Stimulated activated CD4-positive, alpha-beta T cell treated with anti-CD3 and anti-CD28 coated beads, Interleukin-12 subunit alpha, Interleukin-12 subunit beta, amount 100 ng/mL, for 4 hours (primary cell): ENCODE measurements at places on chromosomes 5 and 9.

DNA sequence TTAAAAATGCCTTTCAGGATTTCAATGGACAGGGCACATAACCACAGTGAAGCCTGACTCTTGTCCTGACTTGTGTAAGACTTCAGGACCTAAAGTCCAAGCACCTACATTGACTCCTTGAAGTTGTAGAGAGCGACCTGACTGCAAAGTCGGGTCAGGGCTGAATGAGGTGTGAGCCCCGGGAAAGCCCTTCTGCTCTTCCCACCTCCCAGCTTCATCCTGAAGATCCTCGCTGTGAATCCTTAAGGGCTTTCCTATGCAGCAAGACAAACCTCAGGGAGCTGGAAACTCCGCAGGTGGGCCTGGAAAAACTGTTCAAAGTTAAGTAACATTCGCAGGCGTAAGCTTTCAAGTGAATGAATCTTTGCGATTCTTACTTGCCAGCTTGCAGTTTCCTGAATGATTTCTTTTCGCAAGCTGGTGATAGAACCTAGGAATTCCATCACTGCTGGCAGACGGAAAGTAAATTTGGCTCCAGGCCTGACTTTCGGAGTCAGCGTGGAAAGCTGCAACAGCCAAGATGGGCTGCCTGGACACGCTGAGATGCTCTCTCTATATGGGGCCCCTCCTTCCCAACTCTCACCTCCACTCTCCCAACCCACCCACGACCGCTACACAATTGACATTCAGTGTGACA lies 10.9 kb downstream of the SEMA5A start:
- DNase-seq = no peak

DNA sequence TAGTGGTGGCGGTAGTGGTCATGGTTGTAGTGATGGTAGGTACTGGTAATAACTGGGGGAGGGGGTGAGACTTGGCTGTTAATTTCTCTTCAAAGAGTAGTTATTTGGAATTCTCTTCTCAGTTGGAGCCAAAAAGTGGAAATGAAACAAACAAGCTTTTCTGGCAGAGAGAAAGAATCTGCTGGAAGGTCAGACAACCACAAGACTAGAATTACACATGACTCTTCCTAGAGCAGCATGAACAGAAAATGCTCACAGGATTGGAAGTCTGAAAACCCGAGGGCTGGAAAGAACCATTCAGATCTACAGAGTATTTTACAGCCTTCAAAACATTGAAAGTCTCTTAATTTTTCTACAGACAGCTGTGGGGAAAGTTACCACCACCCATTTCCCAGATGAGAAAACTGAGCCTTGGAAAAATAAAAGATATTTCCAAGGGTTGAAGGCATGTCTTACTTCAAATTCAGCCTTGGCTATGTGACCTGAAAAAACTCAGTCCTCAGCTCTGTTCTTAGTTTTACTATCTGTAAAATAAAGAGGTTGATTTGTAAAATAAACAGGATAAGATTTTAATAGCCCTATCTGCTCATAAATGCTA lies 42.9 kb upstream of the TRIM32 start:
- DNase-seq = no peak

GRCh38 chr5:135020111-135020895 lies 13.7 kb downstream of the PITX1 start:
- no peak for DNase-seq

GRCh38 chr5:126398791-126399190 lies 24.4 kb upstream of the GRAMD2B start:
- DNase-seq = no peak

DNA sequence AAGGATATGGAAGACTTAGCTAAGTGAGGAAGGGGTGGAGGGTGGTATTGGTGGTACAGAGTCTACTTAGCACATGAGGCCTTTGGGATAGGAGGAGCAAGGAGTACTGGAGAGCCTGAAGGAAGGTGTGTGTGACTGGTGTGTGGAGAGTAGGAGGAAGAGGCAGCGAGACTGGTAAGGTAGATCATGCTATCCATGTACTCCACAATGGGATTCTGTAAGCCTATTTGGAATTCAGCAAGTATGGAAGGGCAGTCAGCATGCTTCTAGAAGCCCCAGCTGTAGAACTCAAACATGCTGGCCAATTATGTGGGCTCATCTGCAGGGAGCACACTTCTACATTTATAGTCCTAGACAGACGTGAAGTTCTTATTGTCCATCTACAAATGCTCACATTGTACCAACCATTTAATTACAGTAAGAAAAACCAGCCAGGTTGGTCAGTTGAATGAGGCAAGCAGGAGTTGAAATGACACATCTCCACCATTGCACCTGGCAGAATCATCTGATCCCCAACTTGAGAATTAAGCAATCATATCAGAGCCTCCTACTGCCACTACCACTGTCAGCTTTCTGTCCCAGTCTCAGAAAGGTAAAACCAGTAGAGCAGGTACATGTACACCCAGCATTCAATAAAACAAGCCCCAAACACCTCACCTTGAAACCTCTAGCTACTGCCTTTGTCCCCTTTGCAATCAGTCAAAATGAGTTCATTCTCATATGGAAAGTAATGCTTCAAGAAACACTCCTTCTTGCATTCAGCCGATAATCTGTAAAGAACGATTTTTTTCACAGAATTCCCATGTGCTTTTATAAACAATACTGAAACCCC lies 60.9 kb upstream of the GLRX start:
- no peak for DNase-seq

DNA sequence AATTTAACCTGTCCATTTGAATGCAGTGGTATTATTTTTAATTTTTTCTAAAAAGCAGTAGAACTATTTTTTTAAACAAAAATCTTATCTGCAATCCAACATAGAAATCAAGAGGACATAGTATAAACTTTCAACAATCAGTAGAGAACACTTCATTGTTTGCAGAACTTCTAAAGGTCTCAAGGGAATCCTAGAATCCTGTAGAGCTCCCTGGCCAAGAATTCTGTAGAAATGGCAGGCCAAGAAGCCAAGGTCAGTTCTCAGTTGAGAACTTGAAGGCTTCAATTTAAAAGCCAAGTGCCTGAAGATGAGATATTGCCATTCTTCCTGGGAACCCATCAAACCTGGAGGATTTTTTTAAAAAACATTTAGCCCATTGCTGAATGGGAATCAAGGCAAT lies 199.2 kb upstream of the KLF4 start:
- DNase-seq = no peak

DNA sequence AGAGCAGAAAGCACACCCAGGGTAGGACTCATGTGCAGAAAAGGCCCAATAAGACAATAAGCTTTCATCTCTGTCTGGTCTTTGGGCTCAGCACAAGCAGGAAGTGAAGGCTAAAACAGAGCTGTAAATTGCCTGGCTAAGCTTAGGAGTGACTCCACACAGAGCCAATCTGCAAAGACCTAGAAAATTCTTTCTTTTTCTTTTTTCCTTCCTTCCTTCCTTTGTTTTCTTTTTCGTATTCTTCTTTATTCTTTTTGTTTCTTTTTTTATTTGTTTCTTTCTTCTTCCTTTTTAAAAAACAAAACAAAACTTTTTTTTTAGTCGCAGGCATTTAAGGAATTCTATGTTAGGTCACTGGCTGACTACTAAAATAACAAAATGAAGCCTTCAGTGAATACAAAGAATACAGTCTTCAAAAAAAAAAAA lies 12.2 kb downstream of the SLC35A4 start:
- no peak for DNase-seq

- DNase-seq = no peak
Measured at GRCh38 chr9:31347082-31347617, 1037.3 kb upstream of the ACO1 start.

DNA sequence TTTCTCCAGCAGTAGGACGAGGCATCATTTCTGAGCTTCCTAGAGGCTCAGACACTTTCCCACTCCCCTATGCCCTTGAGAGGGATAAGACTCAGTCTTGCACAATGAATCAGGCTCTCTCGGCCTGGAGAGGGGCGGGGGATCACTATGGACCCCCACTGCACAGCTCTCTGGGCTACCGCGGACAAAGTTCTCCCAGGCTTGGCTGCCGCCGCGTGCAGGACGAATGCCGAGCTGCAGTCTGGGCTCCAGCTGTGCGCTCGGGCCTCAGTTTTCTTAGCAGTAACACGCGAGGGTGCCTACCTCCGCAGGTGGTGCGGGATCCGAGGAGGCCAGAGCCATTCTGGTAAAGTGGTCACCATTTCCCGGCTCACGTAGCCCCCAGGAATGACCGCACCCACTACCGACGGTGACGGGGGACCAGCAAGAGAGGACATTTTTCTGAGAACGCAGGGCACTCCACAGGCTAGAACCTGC lies 3.4 kb upstream of the MYORG start:
- DNase-seq = no peak

GRCh38 chr9:125532412-125532811 lies 174.6 kb downstream of the MAPKAP1 start:
- DNase-seq = no peak

DNA sequence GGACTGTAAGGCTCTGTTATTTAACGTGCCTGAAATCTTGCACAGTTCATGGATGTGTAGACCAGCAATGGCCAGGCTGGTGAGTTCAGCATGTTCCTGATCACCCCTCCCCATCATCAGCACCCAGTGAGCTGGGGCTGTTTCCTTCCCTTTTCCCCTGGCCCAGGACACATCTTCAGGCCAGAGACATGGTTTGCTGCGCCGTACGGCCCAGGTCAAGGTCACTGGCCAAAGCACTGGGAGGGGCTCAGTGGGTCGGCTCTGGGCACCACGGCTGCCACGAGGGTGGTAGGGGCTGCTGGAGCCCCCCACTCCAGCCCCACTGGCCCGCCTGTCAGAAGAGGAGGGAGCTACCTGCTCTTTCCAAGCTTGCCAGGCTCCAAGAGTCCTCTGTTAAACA lies 55.9 kb downstream of the SEMA4D start:
- no peak for DNase-seq

DNA sequence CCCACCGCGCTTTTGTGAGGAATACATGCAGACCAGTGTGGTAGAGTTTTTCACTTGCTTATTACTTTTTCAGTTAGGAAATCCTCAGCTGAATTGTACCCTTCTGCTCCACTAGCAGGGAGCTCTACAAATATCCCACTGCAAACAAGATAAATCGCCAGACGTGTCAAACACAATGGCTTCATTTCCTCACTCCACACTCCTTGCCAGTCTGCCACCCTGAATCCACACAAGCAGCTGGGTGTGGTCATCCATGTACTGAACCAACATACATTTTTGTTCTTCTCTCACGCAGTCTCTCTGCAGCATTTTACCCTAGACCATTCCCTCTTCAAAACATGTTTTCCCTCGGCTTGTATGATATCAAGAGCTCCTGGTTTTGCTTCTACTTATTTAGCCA lies 3.7 kb upstream of the ROR2 start:
- no peak for DNase-seq

GRCh38 chr5:126234563-126235195 lies 188.5 kb upstream of the GRAMD2B start:
- DNase-seq = no peak

DNA sequence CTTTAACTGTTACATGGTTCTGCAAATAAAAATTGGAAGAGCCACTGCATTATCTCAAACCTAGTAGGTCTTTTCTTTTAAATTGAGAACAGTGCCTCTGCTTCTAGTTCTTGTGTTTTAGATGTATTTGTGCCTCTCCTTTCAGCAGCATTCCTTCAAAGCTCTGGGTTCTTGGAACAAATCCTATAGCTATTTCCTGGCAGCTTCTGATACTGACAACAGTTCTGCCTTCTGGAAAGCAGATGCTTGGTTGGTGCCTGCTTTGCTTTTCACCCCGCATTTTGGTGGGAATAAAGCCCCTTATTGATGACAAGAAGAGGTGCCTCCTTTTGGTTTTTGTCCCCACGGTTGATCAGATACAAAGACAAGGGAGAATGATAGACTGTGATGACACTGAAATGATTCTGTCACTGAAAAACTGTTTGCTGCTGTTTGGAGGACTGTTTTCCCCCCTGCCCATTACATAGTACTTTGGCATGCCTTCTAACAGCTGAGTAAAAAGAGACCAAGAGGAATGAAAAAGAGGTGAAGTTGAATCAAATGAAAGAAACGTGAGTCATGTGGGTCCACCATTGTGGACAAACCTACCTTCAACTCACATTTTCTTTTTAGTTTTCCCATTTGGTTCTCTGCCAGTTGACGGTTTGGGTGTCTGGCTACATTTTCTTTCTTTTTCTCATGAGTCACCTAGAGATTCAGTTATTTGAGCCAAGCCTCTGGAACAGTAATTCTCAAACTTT lies 5.6 kb downstream of the PTCD2 start:
- no peak for DNase-seq

DNA sequence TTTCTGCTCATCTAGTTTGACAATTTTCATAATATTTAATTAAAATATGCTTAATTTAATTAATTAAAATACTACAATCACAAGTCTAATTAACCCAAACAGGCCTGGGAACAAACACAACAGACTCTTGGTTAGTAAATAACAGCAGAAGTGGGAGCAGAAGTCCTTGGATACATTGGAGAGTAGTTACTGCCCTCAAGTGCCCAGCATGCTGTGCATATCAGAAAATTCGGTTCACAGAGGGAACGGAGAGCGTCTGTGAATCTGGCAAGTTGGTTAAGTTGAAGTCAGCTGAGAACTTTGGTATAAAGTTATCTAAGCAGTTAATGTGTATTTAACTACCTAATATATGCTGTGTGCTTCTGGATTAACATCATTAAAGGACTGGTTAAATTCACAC lies 87.0 kb upstream of the ATG10 start:
- no peak for DNase-seq

DNA sequence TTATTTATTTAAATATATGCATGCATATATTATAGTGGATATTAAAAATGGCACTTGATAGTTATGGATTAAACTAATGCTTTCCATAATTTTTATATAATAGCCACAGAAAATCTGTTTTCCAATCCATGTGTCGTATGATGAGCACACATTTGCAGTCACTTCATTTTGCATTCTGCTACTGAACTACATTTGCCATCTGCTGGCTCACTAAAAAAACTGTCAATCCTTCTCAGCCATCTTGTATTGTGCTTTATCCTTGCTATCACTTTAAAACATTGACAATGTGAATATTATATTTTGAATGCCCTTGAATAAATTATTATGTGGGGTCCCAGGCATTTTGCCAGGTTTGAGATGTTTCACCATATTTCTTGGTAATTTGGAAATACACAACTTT lies 586.6 kb downstream of the DNAH5 start:
- DNase-seq = no peak

DNA sequence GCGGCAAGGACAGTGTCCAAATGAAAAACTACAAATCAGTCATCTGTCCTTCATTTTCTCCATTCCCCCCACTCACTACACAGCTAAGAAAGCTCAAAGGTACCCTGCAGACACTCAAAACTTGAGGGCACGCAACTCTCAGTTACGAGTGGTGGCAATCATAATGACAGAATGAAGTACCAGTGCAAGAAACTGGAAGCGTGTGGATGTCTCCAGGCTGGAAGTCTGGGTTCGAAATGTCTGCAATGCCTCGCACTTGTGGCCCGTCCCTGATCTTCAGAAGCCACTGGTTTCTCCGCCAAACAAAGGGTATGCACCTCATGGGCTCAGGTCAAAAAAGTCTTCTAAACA lies 597 bp upstream of the CENPH start:
- DNase-seq = no peak

- peak; percentile 69 for DNase-seq
Measured at GRCh38 chr9:89701221-89701798, 96.5 kb downstream of the GADD45G start.
